ENCODE measurements at places on chromosomes 2 and 18.

- DNase-seq: no peak
Measured at GRCh38 chr18:36376361-36376760, 78.8 kb downstream of the FHOD3 start.

- peak; percentile 10 for DNase-seq
Measured at GRCh38 chr2:24049485-24050021, at the start of gene FKBP1B. FKBP1B (plus strand) TSS chr2:24049741; CDS start chr2:24049850, 109 bp downstream.

DNA sequence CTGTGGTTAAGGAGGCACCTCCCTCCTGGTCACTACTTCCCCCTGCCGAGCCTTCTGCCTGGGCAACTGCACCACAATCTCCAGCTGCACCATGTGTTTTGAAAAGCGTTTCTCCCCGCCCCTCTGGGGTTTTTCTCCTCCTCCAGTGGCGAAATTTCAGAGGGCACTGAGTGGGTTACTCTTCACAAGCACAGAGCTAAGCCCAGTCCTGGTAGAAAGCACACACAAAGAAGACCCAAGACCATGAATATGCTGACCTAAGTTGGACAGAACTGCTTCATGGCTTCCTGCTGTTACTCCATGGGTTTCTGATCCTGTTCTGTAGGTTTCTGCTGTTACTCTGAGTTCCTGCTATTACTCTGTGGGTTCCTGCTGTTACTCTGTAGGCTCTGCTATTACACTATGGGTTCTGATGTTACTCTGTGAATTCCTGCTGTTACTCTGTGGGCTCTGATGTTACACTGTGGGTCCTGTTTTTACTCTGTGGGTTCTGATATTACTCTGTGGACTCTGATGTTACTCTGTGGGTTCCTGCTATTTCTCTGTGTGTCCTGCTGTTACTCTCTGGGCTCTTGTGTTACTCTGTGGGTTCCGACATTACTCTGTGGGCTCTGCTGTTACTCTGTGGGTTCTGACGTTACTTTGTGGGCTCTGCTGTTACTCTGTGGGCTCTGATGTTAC lies 216.6 kb downstream of the RTP5 start:
- no peak for DNase-seq

DNA sequence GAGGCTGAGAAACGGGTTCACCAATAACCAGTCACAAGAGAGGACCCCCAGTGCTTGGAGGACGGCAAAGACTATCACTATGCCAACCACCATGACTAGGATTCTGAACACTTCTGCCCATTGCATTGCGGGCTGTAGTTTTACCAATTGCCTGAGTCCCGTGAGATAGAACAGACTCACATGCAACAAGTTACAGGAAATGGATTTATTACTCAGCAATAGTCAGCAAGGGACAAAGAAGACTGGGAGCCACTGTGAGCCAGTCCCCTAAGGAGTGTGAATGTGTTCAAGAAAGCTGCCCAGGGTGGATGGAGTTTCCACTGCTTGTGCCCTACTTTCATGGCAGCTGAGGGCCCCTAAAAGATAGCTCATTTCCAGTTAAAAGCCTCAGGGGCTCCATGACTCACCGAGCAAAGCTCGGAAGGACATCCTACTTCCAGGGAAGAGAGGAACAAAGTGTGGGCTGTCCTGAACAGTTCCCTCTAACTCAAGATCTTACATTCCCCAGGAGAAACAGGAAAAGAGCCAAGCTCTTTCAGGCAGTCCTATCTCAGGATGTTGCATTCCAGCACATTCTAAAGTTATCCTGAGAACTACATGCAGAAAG lies 54.4 kb downstream of the SLC4A3 start:
- DNase-seq: no peak

GRCh38 chr2:36172824-36173223 lies 182.8 kb upstream of the CRIM1 start:
- no peak for DNase-seq

- DNase-seq: no peak
Measured at GRCh38 chr2:174590928-174591648, 6.5 kb downstream of the WIPF1 start.

GRCh38 chr2:222358876-222359275 lies 60.1 kb upstream of the PAX3 start:
- no peak for DNase-seq

- no peak for DNase-seq
Measured at GRCh38 chr18:58098706-58099105, 54.7 kb downstream of the NEDD4L start.

- DNase-seq: no peak
Measured at GRCh38 chr2:229713371-229714079, 830 bp downstream of the DNER start.

- peak; percentile 14 for DNase-seq
Measured at GRCh38 chr2:11446733-11447248, 19.2 kb downstream of the E2F6 start.

DNA sequence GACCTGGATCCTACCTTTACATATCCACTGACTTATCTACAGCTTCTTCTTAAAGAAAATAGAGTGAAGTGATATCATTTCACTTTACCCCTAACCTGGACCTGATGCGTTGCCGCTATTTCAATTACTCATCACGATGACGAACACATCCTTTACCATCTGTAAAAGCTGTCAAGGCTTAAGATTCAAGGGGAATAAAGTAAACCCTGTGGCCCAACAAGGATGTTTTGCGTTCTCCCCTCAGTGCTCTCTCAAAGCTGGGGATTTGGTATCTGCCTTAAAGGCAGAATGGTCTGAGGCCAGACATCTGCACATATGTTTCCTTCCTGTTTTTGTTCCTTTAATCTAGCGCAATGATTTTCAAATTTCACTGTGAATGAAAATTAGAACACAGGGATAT lies 100.1 kb upstream of the KLF7 start:
- DNase-seq: no peak

GRCh38 chr2:165874445-165875039 lies 79.0 kb downstream of the TTC21B start:
- no peak for DNase-seq

GRCh38 chr2:233407771-233408181 lies 53.5 kb downstream of the DGKD start:
- no peak for DNase-seq

- DNase-seq: no peak
Measured at GRCh38 chr2:110903548-110903947, 171.2 kb downstream of the ACOXL start.

DNA sequence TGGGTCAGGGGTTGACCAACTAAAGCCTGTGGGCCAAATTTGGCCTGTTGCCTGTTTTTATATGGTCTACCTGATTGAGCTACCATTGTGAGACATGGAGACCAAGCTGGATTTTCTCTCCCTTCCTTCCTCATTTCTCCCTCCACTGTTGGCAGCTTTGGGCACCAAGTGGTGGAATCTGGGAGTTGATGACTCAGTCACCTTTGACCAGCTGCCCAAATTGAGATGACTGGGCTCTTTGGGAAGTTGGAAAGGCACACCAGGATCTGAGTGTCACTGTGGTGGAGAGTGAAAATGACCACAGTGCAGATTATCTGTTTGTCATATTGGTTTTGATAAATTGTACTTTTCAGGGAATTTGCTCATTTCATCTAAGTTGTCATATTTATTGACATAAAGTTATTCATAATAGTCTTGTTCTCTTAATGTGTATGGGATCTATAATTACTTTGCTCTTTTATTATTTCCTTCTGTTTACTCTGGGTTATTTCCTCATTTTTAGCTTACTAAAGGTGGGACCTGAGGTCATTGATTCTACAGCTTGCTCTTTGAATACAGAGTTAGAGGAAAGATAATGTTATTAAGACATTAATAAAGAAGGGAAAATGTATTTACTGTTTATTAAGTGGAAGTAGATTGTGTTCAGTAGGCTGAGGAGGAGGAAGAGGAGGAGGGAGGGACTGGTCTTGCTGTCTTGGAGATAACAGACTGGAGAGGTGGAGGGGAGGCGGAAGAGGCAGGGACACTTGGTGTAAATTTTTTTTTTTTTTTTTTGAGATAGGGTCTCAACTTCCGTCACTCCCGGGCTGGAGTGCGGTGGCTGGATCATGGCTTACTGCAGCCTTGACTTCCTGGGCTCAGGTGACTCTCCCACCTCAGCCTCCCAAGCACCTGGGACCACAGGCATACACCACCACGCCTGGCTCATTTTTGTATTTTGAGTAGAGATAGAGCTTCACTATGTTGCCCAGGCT lies 31.8 kb downstream of the AGFG1 start:
- no peak for DNase-seq

- DNase-seq: no peak
Measured at GRCh38 chr2:109382226-109382895, 231.4 kb downstream of the SEPTIN10 start.

- no peak for DNase-seq
Measured at GRCh38 chr2:142769761-142770160, 107.7 kb upstream of the KYNU start.

- DNase-seq: no peak
Measured at GRCh38 chr2:120343433-120344105, 2.4 kb upstream of the INHBB start.

- DNase-seq: no peak
Measured at GRCh38 chr2:45649858-45650811, 1.3 kb upstream of the PRKCE start.

GRCh38 chr2:113842919-113843736 lies 46.8 kb upstream of the ACTR3 start:
- no peak for DNase-seq

- DNase-seq: no peak
Measured at GRCh38 chr2:101399021-101399799, 11.9 kb upstream of the CREG2 start.

DNA sequence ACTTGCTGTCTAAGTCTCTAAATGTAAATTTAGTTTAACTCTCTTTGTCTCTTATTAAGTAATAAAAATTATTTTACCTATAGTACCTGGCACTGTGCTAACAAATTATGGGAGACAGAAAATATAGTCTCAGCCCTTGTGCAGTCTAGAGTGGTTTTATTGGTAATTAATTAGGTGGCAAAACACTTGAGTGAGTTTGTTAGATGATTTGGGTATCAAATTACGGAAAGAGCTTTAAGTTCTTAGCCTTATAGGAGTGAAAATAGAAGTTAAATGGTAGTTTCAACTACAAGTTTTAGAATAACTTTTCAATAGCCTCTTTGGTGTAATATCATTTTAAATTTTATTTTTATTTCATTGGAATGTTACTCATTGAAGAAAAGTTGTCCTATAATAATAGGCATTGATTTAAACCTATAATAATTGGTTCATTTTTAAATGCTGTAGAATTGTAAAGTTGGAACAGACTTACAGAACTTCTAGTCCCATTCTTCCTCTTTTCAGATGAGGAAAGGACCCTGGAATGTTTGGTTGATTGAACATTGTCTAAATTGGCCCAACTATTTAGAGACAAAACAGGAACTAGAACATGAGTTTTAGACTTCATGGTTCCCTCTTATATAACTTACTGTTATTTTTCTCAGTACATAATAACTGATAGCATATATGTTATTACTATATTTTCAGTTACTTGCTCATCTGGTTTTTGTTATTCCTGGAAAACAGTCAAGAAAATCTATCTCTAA lies 10.2 kb upstream of the HTR2B start:
- DNase-seq: no peak

DNA sequence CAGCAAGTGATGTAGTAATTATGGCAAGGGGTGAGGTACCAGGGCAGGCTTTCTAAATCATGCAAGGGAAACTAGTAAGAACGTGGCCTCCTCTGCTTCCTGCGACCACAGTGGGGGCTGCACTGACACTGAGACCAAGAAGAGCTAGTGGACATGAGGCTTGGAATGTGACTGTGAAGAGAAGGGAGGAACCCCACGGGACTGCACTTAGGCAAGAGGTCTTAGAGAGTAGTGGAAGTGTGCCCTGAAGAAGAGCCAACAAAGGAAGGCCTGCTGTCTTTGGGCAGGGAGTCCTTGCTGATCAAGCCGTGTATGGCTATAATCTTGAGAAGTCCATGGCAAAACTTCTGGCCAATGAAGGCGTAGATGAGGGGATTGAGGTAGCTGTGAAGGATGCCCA lies 8.9 kb upstream of the RUFY4 start:
- no peak for DNase-seq

DNA sequence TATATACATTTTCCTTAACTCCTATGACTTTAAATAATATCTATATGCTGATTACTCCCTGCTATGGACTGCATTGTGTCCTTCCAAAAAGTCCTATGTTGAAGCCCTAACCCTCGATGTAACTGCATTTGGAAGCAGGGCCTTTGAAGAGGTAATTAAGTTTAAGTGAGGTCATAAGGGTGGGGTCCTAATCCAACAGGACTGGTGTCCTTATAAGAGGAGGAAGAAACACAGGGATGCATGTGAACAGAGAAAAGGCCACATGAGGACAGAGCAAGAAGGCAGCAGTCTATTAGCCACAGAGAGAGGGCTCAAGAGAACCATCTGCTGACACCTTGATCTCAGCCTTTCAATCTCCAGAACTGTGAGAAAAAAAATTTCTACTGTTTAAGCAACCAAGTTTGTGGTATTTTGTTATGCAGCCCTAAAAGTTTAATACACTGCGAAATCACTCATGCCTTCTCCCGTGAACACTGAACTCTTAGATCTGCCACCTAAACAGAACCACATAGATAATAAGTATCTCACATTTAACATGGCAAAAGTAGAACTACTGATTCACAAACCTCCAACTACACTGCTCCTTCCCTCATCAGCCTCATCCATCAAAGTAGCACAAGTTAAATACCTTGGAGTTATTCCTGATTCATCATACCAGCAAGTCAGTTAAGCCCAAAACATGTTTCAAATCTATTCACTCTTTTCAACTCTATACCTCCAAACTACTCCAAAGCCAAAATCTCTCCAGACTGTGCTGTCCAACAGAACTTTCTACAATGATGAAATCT lies 65.4 kb downstream of the HIBCH start:
- DNase-seq: no peak

DNA sequence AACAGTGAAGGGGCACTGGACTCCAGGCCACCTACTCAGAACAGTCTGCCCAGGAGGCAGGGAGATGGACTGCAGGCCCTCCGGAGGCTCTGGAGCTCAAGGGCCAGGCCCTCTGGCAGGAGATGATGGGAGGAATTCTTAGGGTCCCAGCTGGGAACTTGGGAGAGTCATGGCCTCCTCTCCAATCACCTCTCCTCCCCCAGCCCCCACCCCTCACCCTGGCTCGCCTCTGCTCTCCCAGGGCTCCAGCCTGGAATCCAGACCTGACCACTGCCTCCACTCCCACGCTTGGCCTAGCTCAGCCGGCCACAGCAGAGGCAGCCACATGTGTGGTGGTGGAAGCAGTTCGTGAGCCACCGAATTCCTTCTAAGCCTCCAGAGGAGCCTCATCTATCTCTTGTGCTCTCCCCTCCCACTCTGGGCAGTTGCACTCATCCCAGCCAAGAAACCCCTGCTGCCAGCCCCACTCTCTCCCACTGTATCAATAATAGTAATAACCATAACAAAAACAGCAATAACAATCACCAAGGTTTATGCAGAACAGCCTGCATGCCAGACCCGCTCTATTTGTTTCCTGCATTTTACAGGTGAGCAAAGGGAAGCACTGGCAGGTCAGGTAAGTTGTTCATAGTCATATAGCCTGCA lies 67.4 kb downstream of the TNS1 start:
- DNase-seq: no peak

GRCh38 chr18:51028201-51028805 lies 1.7 kb upstream of the SMAD4 start:
- DNase-seq: no peak
